ENCODE measurements at places on chromosomes 4 and X.

GRCh38 chrX:18607966-18608365, 63.9 kb downstream of the RS1 start:
- no peak overlapping the region for H3K4me3 ChIP-seq
- H3K27ac ChIP-seq, result no peak overlapping the region
- H3K27me3 ChIP-seq, result no peaks in the 10 kb centered on the region
- H3K36me3 ChIP-seq, result no peaks in the 10 kb centered on the region

GRCh38 chr4:34112573-34112972, 2131.7 kb downstream of the ARAP2 start:
- no peaks in the 10 kb centered on the region for H3K36me3 ChIP-seq
- no peaks in the 10 kb centered on the region for H3K4me1 ChIP-seq
- DNase-seq, result no peak
- no peak overlapping the region for H3K27ac ChIP-seq
- H3K4me3 ChIP-seq, result no peak overlapping the region

GRCh38 chr4:143335979-143336780, 496 bp upstream of the GAB1 start:
- H3K27ac ChIP-seq, result no peak overlapping the region
- peaks cover 5% of the 10 kb centered on the region for H3K4me1 ChIP-seq
- DNase-seq, result peak; percentile 50

DNA sequence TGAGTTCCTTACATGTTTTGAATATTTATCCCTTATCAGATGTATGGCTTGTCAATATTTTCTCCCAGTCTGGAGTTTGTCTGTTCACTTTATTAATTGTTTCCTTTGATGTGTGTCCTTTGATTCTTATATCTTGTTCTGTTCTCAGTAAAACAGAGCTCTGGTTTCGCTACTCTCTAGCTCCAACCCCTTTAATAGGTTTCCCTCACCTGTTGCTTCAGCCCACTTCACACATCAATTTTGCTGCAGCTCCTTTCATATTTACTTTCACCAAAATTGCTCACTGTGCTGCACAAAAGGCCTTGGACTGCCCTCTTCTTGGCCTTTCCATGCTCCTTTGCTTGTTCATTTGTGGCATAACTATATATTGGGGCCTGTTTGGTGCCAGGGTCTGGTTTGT, 85.1 kb downstream of the CFAP299 start:
- no peak overlapping the region for H3K4me3 ChIP-seq
- DNase-seq, result no peak
- H3K27me3 ChIP-seq, result no peaks in the 10 kb centered on the region
- no peak overlapping the region for H3K27ac ChIP-seq
- peaks cover 21% of the 10 kb centered on the region for H3K4me1 ChIP-seq

DNA sequence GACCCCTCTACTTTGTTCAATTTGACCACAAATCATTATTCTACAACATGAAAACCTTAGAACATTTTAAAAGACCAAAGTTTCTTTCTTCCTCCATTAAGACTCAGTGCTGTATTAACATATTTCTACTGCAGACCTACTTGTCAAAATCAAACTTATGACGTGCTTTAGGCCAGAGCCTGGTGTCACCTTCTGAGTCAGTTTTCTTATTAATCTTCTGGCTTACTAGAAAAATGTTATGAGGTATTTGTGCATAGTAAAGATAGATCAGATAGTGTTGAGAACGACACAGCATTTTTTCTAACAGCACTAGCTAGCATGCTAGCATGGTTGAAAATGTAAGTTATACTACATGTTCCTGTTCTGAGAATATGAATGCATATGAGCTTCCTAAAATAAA, 333.6 kb upstream of the FAM241A start:
- no peaks in the 10 kb centered on the region for H3K27me3 ChIP-seq
- no peaks in the 10 kb centered on the region for H3K4me1 ChIP-seq
- no peak overlapping the region for H3K4me3 ChIP-seq
- H3K27ac ChIP-seq, result no peak overlapping the region
- H3K36me3 ChIP-seq, result no peaks in the 10 kb centered on the region

- H3K27me3 ChIP-seq, result no peaks in the 10 kb centered on the region
Measured at GRCh38 chr4:3215256-3215655, 33.7 kb upstream of the MSANTD1 start.

DNA sequence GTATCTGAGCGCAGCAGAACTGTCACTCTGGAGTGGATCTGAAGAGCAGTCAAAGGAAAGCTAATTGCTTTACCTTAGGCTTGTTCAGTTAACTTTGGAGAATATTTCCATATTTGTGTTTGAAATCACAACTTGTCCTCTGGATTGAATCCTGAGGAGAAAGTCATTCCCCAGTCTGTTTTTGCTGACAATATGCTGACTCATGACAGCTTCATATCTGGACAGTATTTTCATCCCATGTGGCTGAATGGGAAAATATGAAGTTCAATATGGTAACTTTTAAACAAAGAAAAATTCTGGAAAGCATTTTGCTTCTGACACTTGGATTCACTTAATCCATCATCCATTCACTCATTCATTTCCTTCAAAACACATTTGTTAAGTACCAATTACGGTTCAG, 46.3 kb upstream of the MAGEC3 start:
- H3K4me3 ChIP-seq, result no peak overlapping the region
- no peaks in the 10 kb centered on the region for H3K36me3 ChIP-seq
- no peak overlapping the region for H3K27ac ChIP-seq

DNA sequence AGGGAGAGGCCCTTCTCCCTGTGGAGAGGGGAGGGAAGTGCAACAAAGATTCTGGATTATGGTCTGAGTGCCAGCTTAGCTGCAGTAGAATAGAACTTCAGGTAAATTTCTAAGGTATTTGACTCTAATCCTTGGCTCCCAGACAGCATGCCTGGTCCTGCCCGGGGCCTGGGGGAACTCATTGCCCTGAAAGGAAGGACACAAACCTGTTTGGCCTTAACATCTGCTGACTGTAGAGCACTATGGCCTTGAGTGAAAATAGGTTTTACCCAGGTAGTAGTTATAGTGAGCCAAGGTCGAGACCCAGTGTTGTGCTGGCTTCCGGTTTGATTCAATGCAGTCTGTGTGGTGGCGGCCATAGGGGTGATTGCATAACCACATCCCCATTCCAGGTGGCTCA, 64.4 kb downstream of the RPS6KA6 start:
- peaks cover 5% of the 10 kb centered on the region for H3K27me3 ChIP-seq
- no peak for DNase-seq
- no peaks in the 10 kb centered on the region for H3K36me3 ChIP-seq
- no peak overlapping the region for H3K27ac ChIP-seq
- no peak overlapping the region for H3K4me3 ChIP-seq
- H3K4me1 ChIP-seq, result no peaks in the 10 kb centered on the region

DNA sequence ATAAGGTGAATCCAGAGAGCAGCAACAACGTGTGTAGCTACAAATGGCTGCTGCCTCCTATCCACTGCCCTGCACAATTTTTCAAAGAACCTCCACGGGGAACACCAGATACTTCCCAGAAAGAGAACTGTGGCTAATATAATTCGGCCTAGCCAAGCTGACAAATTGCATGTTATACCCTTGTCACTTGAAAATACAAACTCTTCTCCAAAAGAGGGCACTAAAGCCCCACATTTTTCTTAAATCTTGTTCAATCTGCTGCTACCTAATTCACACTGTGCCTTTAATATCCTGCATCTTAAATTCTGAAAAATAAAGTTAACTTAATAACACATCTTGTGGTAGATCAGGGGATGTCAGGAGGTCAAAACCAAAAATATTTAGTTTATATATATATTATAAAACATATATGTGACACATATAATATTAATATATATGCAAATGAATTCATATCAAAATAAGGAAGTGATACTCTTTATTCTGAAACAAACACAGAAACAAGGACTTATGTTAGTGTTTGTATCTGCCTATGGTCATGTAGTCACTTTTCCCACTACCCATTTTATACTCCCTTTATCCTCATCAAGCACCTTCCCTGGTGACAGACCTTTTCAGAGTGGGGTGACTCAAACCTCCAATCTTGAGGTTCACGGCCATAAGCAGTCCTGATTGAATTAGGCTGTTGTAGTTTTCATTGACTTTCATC, 24.1 kb downstream of the CT45A1 start:
- no peak overlapping the region for H3K4me3 ChIP-seq
- no peaks in the 10 kb centered on the region for H3K4me1 ChIP-seq
- no peak for DNase-seq
- H3K27ac ChIP-seq, result no peak overlapping the region
- H3K36me3 ChIP-seq, result no peaks in the 10 kb centered on the region
